ENCODE measurements at places on chromosomes 5 and 9.

GRCh38 chr5:40879163-40879942 lies 29.9 kb upstream of the C7 start:
- DNase-seq = no peak

GRCh38 chr9:134469041-134469875 lies 143.0 kb downstream of the RXRA start:
- no peak for DNase-seq

DNA sequence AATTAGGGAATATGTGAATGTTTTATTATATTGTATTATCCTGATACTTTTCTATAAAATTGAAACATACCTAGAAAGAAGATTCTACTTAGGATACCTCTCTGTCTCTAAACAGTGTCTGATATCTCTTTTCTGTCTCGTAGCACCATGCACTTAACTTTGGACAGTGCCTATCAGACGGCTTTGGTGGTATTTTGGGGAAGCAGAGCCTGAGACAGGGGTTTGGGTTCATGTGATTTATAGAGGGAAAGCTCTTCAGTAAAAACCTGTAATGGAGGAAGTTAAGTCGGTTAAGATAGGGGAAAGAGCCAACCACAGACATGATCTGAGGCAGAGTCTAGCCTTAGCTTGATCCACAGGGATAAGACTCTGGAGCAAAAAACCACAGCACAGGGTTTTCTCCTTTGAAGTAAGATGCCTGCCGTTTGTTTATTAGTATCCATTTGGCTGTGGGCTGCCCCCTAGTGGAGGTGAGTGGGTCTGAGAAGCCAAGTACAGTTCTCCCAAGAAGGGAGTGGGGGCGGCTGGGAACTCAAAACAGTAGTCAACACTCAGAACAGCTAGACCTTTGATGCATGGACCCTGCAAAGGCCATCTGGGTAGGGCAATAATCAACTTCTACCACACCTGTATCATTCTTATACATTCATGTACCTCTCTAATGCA lies 141.2 kb upstream of the ASTN2 start:
- no peak for DNase-seq

DNA sequence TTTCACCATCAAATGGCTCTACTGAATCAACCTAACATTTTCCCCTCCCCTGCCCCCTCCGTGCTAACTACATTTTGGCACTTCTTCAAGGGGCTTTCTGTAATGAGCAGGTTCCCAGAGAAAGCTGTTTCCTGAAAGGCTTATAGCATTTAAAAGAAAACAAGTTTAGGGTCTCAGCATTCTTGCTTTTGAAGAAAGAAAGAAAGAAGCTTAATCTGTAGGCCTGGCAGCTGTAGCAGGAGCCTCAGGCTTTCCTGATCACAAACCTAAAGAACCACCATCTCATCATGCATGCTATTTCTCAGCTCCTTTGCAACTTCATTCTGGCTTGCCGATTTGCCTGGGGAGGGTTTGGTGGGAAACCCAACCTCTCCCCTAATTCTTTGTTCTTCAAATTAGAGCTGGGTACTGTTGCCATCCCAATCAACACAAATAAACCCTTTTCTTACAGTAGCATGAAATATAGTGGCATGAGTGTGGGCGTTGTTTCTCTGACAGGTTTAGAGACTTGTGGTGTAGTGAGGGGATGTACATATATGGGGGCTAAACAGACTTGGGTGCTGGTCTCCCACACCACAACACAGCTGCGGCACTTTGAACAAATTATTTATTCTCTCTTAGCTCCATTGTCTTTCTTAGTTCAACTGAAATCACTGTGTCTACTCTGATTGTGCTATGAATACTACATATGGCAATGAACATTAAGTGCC lies 160.5 kb upstream of the TNC start:
- no peak for DNase-seq

- DNase-seq = no peak
Measured at GRCh38 chr5:63820577-63820976, 141.7 kb downstream of the HTR1A start.

DNA sequence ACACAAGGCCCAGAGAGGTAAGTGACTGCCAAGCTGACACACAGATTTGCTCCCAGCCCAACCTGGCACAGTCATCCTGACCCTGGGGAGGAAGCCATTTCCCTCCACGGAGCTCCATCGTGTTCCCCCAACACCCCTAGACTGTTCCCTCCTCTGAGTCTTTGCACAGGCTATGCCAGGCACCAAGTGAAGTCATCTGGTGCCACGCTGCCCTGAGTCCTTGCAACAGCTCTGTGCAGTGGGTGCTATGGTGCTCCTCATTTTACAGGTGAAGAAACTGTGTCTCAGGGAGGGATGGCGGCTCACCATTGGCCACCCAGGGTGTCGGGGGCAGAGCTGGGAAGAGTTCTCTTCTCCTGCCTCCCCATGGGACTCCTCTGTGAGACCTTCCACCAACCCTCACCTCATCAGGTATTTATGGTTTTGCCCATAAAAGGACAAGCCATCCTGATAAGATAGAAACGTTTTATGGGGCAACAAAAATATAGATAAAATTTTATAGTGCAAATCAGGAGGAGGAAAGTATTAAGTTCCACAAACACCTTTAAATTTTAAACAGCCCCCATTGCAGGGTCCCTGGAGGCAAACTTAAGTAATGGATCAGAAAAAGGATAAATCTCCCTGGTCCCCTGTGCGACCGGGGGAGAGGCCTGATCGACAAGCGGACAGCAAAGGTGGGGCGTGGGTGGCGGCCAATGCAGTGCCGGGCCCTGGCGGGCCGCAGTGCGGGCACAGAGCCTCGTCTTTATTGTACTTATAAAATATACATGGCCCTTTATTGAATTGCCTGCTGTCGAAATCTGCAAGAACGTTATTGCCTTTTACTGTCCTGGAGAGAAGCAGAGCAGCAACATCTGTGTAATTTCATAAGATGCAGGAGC lies 50.2 kb upstream of the ZBTB43 start:
- no peak for DNase-seq

GRCh38 chr5:153953411-153953810 lies 85.3 kb downstream of the FAM114A2 start:
- DNase-seq = no peak

DNA sequence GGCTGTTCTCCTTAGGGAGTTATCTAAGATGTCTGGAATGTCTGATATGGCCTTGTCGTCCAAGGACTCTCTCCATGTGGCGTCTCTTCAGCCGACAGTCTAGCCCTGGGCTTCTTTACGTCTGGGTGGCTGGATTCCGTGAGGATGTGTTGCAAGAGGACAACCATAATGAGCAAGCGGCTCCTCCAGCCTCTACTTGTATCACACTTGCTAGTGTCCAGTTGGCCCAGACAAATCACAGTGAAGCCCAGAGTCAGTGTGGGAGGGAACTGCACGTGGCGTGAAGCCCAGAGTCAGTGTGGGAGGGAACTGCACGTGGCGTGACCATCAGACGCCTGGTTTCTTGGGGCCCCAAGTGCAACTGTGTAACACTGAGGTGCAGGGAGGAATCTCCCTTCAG lies 61.1 kb downstream of the COL23A1 start:
- DNase-seq = no peak

DNA sequence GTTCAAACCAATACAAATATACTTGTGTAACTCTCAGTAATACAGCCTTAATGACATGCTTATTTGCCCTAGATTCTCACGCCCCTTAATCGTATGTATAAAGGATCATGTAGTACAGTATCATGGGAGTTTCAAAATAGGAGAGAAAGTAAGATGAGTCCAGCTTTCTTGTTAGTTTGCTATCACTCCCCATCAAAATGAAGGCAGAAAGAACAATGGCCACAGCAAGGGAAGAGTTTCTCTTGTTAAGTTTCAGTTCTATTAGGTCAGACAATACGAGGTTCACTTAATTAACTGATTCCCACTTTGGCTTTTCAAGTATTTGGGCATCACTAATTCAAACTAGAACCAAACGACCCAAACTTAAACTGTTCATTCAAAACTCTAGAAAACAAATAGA lies 55.4 kb downstream of the CDC14B start:
- DNase-seq = no peak

Measured in activated CD8-positive, alpha-beta memory T cell treated with anti-CD3 and anti-CD28 coated beads for 1 hour (primary cell).